Substantia nigra (tissue), 51 donors: ENCODE measurements at places on chromosomes 16 and 17.

DNA sequence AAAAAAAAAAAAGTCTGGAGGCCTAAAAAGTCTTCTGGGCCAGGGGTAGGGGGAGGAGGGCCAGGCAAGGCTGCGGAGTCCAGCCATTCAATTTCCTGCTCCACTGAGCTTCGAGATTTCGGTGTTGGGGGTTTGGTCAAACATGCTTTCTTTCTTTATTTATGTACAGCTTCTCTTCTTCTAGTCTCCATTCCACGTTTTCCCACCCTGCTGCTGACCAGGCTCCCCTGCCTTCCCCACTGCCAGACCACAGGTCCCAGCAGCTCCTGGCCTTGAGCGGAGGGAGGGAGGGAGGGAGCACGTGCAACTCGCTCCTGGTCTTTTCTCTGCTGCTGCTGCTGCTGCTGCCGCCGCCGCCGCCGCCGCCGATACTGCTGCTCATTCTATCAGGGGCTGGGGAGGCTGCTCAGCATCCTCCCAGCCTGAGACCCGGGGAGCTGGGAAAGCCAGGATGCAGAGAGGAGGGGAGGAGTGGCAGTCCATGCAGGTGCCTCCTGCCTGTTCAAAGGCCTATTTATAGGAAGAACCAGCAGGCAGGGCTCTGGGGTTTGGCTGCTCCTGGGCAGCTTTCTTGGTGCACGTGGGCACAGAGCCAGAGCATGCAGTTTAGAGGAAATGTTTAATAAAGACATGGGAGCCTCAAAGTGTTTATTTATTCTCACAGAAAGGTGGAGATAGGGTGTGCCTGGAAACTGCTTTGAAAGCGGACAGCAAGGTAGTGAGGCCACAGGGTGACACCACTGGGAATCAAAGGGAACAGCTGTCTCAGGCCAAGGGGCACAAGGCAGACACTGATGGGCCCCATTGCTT is 23.4 kb upstream of the ZFHX3 start:
- no peak for DNase-seq

DNA sequence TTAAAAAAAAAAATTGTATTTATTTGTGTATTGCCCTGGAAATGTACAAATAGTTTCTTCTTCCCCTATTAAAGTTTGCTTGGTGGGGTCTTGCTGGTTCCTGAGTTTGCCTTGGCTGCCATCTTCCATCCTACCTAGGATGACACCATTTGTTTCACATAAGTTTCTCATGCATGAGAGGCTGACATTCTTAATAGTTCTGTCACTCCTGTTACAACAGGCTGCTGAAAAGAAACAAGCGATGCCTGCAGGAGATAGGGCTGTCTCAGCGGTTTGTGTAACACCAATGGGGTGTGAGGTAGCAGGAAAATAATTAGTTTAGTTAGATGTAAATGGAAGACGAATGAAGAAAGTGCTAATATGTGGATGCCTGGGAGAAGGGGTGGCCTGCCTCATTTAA is 1000.9 kb upstream of the RBFOX1 start:
- no peak for DNase-seq

- no peak for DNase-seq
Observed at GRCh38 chr17:80126449-80126715, 20.5 kb downstream of the EIF4A3 start.

DNA sequence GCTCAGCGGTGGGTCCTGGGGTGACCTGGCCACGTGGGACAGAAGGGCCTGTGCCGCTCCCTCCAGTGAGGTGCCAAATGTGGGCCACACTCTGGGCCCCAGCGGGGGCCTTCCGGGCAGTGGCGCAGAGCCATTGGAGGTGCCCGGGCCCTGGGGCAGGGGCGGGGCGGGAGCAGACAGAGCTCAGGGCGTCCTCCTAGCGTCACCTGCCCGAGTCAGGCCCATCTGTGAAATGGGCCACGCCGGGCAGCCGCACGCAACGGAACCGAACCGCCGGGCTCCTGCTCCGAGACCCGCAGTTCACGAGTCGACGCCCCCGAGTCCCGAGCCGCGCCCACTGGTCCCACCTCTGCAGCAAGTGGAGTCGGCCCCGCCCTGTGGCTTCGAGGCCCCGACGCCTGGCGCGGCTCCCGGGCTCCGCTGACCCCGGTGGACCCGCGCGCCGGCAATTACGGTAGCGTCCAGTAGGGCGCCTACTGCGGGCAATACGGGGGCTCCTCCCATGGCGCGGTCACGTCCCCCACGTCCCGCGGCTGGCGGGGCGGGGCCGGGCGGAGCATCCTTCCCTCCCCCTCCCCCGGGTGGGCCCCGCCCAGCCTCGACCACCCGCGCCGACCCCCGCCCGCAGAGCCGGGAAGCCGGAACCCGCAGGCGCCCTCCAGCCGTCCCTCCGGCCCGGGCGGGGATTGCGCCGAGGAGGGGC is 1.9 kb downstream of the SLC16A3 start:
- DNase-seq: no peak

DNA sequence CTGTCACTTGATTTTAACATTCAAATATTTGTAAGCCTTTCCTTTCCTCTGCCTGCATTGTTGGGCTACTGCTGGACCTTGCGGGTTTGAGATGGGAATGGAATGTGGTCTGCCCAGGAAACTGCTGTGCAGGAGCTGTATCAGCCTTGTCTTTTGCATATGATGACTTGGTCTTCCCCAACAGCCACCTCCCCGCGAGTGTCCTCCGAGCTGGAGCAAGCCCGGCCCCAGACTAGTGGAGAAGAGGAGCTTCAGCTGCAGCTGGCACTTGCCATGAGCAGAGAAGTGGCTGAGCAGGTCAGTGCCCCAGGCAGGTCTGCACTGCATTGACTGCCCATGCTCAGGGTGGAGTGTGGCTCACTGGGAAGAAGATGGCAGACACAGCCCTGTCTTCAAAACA is 52.8 kb downstream of the B9D1 start:
- DNase-seq: no peak

DNA sequence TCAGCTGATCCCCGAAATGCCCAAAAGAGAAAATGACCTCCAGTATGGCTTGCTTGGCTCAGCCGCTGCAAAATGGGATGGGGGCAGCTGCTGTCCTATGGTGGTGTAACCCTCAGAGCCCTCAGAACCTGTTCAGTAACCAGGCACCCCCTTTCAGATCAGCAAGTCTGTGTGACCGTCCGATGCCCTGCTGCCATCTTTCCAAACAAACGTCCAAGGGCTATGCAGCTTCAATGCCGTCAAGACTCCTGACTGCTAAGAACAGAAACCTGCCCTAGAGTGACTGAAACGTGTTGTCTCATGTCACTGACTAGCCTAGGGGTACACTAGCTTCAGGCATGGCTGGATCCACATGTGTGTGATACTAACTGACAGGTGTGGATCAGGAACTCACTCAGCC is 70.4 kb downstream of the GNAO1 start:
- DNase-seq: no peak
